ENCODE measurements at places on chromosomes 4 and X. TPM values are rescaled to one million over a fixed set of nuclear protein-coding genes. Genes with fewer than 3 reads are reported as not detected.

The MBTPS2 gene
- total RNA-seq, result 10.7 TPM

The ADGRG4 gene
- total RNA-seq, result under 0.01 TPM

The MAGEA6 gene
- total RNA-seq, result not detected

The SLC34A2 gene
- total RNA-seq, result 0.04 TPM

The TCEAL2 gene
- total RNA-seq, result 1.8 TPM

The GPR173 gene
- 4.4 TPM for total RNA-seq

The ZDHHC9 gene
- 19.9 TPM for total RNA-seq

The MAGEA4 gene
- total RNA-seq, result not detected

The OCIAD2 gene
- 8.7 TPM for total RNA-seq

The PNMA5 gene
- not detected for total RNA-seq

The CA5B gene
- total RNA-seq, result 5.5 TPM

The POLA1 gene
- total RNA-seq, result 19.9 TPM

The SASH3 gene
- total RNA-seq, result 2.4 TPM

The NEUROG2 gene
- total RNA-seq, result not detected

Measured in muscle of leg (tissue), 16 donors.